Stimulated activated CD8-positive, alpha-beta memory T cell treated with anti-CD3 and anti-CD28 coated beads, Interleukin-4, amount 100 ng/mL, for 24 hours (primary cell): ENCODE measurements at places on chromosomes 2 and 18.
A peak's percentile ranks its signal among the peaks of the same experiment; 100 is the strongest.

- DNase-seq, result no peak
Observed at GRCh38 chr2:62334009-62334408, 138.1 kb downstream of the B3GNT2 start.

- no peak for DNase-seq
Observed at GRCh38 chr2:17544256-17544655, 3.8 kb downstream of the VSNL1 start.

- no peak for DNase-seq
Observed at GRCh38 chr2:212357606-212358005, 181.0 kb downstream of the ERBB4 start.

- no peak for DNase-seq
Observed at GRCh38 chr2:190514676-190515075, 19.8 kb downstream of the NEMP2 start.

- no peak for DNase-seq
Observed at GRCh38 chr18:47397671-47398319, 146.3 kb upstream of the SKOR2 start.

DNA sequence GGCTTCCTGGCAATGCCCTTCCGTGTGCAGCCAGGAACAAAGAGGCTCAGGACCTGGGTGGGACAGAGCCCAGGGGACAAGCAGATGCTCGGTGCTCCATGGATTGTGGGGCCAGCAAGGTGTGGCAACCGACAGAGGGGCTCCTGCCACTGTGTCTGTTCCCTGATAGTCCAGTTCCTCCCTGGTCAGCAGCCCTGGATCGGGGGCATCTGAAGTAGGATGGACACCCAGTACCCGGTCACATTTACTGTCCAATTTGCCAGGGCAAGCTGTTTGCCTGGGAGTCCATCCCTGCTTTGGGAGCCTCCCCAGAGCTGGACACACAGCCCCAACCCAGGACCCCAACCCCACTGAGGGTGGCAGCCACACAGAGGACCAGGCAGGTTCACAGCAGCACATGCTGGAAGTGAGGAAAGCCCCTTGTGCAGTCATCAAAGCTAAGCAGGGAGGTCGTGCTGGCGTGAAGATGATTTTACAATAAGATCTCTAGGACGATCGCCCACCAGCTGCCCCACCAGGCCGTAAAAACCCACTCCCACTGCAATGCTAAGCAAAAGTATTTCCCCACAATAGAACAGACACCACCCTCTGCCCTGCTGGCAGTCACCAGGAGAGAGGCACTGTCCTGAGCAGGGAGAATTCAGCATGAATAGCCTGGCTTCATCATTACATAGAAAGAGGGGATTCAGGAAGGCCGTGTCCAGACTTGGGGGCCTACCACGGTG is 141.7 kb downstream of the NDUFA10 start:
- no peak for DNase-seq

- peak; percentile 76 for DNase-seq
Observed at GRCh38 chr2:96960153-96960961, 26.0 kb downstream of the FAM178B start.

GRCh38 chr2:136777391-136777790 is 12.0 kb downstream of the THSD7B start:
- DNase-seq, result no peak

GRCh38 chr2:196718419-196719109 is 79.0 kb downstream of the CCDC150 start:
- no peak for DNase-seq

DNA sequence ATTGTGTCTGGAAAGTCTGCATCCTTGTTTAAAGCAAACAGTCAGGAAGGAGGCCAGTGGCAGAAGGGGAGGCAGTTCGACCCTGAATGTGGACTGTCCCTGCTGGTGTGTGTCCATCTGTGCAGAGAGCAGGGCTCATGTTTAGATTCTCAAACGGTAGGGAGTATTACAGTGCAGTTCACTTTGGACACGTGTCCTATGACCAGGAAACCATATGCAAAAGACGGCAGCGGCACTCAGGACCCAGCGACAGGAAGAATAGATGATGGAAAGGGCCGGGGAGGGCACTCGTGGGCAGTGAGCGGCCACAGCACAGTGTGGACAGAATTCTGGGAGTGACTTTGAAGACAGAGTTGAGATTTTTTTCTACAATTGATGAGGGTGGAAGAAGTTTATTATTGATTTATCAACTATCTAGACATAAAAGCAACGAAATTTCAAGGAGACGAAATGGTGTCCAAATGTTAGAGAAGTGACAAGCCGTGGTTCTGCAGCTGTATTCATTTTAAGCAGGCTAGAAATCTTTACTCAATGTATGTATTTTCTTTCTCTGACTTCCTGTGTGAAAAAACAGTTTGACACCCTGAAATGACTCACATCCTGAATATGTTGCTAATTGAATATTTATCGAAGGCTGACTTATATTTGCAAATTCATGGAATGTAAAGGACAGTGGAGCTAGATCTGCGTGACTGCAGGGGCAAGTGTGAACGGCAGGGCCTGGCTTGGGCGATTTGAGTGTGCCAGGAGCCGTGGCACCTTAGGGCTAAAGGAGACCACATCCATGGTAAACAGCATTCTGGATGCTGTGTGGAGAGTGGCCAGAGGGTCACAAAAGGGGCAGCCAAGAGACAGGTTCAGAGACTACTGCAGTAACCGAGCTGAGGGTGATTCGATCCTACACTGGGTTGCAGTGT is 214.2 kb downstream of the PTGR3 start:
- no peak for DNase-seq

- no peak for DNase-seq
Observed at GRCh38 chr2:221166292-221166691, 405.8 kb downstream of the EPHA4 start.

DNA sequence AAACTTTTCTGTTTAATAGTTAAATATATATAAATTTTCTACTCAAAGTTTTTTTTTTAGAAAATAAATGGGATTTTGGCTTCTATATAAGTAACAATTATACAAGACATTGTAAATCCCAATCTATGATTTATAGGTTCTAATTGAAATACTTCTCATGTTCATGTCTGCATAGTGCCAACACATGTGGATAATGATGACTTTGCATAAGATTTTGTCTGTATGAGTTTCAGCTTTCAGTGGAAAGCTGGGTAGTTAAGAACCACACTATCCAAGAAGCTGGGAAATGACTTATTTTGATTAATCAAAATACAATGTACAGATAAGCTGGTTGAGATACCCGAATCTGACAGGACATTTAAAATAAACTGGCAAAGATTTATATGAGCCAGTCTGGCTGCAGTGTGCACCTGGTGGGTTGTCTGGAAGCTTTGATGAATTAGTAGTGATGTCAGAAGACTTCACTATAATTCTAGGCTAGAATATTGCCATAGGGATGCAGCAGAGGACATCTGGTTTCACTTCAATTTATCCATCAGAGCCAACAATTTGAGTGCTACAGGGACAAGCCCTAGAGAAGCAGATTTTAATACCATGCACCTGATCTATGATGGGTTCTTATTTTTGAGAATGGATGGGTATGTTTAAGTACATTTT is 45.4 kb downstream of the EML6 start:
- DNase-seq, result no peak

- DNase-seq, result no peak
Observed at GRCh38 chr2:120495586-120495985, 149.7 kb downstream of the INHBB start.

DNA sequence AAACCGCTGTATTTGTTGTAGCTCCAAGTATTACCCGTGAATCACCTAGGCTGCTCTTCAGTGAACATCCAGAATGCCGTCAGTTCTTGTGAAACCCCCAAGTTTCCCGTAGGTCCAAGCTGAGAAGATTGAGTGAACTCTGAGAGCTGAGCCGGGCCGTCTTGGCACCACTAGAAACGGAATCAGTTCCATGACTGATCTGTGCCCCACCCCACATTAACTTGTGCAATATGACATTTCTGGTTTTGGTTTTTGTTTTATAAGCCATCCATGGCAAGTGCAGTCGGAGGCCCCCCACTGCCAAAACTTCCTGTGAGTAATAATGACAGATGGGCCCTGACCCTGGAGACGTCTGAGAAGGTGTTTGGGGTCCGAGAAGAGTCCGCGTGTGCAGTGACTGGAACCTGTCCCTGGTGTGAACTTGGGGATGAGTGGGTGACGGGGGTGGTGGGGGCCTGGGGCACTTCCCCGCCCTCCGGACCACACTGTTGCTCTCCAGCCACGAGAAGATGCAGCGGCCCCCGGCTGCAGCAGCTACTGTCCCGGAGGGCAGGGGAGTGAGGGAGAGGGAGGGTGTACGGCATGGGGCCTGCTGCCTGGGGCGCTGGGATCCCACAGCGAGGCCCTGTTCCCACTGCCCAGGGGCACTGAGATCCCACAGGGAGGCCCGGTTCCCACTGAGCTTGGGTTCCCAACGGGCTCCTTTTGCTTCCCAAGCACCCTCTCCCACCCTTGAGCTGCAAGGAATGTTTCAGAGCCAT is 26.5 kb downstream of the NFATC1 start:
- DNase-seq, result no peak

- no peak for DNase-seq
Observed at GRCh38 chr2:36570416-36570815, 27.6 kb downstream of the FEZ2 start.

GRCh38 chr2:23283-23682 is 23.0 kb downstream of the FAM110C start:
- no peak for DNase-seq

DNA sequence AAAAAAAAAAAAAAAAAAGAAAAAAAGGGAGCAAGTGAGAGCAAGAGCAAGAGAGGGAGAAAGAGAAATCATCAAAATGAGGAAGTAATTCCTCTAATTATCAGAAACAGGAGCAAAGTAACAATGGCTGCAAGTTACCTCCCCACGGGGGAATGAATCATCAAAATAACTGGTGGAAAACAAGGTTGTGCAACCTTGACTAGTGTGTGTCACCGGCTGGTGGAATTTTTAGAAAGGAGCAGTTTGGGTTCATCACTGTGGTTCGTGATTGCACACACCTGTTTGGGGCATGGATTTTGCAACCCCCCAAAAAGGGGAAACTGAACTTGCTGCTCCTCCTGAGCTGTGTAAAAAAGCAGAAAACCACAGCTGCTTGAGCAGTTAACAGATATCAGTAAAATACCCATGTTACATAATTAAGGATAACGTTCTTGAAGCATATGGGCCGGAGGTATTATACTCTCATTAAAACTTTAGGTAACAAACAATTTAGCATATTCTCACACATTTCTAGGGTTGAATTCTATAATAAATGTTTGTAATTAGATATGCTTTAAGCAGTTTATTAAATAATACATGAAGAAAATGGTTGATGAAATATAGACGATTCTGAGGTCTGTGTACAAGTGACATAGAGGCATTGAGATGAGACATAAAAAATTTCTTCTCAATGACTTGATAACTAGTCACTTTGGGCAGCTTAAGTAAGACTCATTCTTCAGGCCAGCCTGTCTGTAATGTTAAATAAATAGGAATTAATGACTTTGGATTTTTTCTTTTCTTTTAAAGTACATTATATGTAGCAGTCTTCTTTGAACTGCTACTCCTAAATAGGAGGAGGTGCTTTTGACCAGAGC is 184.2 kb upstream of the ZEB2 start:
- DNase-seq, result no peak

DNA sequence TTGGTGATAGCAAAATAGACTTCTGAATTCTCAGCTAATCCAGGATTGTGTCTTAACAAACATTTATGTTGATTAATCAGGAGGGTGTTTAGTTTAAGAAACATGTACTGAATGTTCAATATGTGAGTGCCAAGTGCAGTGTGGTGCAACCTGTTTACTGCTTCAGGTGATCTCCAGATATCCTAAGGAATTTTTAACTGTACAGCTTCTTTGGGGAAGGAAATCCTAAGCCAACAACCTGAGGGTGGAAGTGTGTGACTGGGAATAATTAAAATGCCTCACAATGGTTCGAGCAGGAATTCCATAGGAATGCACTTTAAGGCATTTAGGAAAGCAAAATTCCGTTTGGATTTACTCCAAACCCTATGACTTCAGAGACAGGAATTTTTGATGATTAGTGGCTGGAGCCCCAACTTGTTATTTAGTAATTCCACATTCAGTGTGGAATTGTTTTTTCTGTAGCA is 16.4 kb downstream of the CRIM1 start:
- no peak for DNase-seq
